PC-3 (cell line): ENCODE measurements at places on chromosomes 11 and 22.

DNA sequence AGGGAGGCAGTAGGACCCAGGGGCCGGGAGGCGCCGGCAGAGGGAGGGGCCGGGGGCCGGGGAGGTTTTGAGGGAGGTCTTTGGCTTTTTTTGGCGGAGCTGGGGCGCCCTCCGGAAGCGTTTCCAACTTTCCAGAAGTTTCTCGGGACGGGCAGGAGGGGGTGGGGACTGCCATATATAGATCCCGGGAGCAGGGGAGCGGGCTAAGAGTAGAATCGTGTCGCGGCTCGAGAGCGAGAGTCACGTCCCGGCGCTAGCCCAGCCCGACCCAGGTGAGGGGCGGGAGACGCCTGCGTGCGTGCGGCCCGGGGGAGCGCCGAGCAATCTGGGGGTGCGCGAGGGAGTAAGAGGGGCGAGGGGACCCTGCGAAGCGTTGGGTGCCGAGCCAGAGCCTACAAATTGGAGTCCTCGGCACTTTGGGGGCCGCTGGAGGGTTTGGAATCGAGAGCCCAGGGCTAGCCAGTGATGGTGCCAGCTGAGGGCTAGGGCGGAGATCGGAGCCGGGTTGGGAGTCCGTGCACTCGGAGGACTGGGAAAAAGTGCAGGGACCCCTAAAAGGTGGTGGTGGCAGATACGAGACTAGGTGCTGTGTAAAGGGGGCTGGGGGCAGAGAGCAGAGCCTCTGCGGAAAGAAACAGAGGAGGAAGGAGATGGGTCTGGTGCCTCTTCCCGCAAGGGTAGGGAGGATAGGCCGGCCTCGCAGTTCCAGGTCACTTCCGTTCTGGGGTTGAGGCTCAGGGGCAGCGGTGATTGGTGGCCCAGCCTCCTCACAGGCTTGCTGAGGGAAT lies at the start of gene SERPINH1:
SERPINH1 (plus strand) TSS at position 206 of the 788 bp plus-strand sequence. CDS start 4,097 bp downstream, outside the sequence.
- peak; percentile 88 for DNase-seq

GRCh38 chr11:77150836-77151235 lies 22.8 kb downstream of the MYO7A start:
- DNase-seq = no peak

DNA sequence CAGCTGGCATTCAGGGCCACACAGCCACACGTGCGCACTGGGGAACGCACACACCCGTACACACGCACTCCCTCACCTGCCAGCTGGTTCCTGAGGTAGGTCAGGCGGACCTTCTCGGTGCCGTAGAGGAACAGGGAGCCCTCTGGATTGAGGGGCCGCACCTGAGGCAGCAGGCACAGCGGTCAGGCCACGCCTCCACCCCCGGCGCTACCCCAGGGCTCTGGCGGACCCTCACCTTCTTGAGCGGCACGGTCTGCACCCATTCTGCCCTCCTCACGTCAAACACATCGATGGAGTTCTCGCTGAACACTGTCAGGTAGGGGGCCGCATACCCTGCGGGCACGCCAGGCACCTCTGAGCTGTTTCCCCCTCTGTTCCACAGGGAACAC lies 17.0 kb downstream of the CDC42BPG start:
- DNase-seq = no peak

DNA sequence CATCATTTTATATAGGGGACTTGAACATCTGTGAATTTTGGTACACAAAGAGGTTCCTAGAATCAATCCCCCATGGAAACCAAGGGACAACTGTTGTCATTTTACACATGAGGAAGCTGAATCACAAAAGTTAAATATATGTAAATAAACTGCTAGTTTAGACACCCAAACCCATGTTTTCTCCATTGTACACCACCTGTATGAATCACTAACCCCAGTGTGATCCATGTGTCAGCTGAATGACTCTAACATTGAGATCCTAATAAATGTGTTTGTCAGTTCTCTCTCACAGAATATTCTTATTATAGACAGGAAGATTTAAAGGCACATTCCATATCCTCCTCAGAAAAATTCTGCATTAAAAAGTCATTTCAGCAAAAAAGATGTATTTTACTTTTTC lies 83.3 kb downstream of the ATG16L2 start:
- peak; percentile 86 for DNase-seq

- DNase-seq = no peak
These were observed 9.9 kb downstream of the NUMA1 start for GRCh38 chr11:72070491-72070890.

- DNase-seq = no peak
These were observed 7.2 kb downstream of the RAB36 start for GRCh38 chr22:23152238-23153114.
